ENCODE measurements at places on chromosomes 16 and 17.

DNA sequence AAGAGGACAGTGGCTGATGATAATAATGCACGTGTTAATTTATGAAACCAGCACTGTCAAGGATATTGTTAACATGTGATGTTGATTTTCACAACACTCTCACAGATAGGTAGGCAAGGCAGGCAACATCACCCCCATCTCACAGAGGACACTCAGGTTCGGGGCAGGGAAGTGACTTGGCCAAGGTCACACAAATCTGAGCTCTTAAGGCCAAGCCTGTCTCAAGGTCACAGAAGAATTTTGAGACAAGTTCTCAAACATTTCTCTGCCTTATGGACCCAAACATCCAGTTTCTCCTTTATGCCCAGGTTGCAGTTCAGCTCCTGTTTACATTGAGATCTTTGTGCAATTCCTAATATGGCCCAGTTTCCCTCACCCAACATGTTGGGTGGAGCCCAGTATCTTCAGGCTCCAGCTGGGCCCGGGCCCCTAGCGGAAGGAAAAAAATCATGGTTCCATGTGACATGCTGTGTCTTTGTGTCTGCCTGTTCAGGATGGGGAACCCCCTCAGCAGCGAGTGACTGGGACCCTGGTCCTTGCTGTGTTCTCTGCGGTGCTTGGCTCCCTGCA lies 1.3 kb downstream of the SLC2A4 start:
- no peak for DNase-seq

- peak; percentile 93 for DNase-seq
Measured at GRCh38 chr17:76278952-76279741, 14.0 kb downstream of the UBALD2 start.

- no peak for DNase-seq
Measured at GRCh38 chr17:62804025-62804424, 4.1 kb downstream of the MARCHF10 start.

DNA sequence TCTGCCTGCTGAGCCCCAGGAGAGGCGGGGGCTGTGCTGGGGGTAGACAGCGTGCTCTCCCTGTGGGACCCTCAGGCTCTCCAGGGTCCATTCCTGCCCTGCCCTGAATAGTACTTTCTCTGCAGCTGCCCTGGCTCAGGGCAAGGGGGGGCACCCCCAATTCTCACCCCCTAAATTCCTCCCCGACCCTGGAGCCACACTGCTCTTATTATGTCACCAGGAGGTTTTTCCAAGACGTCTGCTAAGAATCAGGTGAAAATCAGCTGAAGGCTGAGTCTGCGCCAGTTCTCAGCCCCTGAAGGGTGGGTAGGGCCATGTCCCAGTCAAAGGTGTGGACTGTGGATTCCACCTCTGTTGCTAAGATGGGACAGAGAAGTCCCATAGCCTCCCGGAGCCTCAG lies 49.9 kb upstream of the MAP3K14 start:
- DNase-seq, result no peak

DNA sequence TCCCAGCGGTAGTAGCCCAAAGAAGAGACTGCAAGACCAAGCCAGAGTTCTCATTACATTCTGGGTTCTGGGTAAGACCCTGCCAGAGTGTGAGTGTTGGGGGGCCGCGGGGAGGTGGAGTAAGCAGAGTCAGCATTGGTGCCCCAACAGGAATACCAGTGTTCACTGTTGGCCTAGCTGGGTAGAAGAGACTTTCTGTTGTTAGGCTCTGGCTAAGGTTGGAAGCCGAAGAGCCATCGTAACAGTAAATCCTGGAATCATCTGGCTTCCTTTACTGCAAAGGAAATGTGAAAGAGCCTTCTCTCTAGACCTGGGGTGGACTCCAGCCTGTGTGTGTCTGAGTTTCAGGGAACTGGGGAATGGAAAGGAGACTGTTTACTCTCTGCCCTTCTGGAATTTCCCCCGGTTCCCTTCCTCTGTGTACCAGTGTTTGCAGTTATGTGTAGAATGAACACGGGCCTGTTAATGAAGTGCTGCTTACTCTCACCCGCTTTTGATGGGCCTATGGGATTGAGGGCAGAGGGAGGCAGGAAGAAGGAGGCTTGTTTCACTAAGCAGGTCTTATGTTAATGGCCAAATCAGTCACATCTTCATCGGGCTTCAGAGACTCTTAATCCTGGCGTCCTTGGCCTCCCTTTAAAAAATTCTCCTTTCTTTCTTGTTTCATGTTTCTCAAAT lies 68.5 kb downstream of the WWP2 start:
- peak; percentile 2 for DNase-seq

DNA sequence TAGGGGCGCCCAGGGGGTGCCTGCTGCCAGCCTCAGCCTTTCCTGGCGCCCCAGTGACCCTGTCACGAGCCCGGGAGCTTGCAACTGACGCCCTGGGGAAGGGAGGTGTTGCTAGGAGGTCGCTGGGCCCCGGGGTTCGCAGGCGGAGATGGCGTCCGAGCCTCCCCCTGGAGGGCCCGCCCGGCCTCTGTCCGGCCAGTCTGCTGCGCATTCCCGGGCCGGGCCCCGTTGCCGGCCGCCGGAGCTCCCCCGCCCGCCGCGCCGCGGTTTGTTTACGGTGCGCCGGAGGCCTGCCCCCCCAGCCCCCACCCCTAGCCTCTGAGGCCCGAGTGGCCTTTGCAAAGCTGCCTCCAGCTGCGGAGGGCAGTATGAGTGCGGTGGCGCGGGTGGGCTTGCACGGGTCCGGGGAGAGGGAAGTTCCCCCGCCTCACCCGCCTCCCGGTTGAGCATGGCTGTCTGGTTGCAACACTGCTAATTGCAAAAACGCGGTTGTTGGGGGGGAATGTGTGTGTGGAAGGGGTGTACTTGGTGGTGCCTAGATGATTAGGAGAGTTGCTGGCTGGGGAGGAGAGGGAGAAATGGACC lies 514 bp downstream of the THRA start:
- DNase-seq, result peak; percentile 72

- DNase-seq, result no peak
Measured at GRCh38 chr16:52773026-52773425, 226.1 kb upstream of the TOX3 start.

GRCh38 chr16:59905131-59905530 lies 1171.0 kb upstream of the GOT2 start:
- DNase-seq, result no peak

GRCh38 chr17:45256114-45256966 lies 5.6 kb downstream of the SPATA32 start:
- no peak for DNase-seq

GRCh38 chr17:75763613-75764416 lies 1.2 kb downstream of the GALK1 start:
- DNase-seq, result no peak

GRCh38 chr16:27778926-27779570 lies 229.1 kb downstream of the KATNIP start:
- DNase-seq, result no peak

DNA sequence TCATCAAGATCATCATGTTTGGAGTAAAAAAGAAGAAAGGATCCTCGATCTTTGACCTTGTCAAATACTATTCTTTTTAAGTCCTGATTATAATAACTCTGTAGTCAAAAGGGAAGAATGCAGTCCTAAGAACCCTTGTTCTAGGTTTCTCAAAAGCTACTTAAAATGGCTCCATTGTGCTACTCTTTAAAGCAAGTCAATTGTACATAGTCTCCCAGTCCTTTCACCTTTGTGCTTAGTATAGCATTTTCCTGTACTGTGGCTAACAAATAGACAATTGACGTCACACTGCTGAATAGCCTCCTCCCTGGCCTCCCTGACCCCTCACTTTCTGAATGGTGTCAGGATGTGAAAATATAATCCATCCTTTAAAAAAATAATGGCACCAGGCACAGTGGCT lies 172.9 kb downstream of the AATF start:
- no peak for DNase-seq

DNA sequence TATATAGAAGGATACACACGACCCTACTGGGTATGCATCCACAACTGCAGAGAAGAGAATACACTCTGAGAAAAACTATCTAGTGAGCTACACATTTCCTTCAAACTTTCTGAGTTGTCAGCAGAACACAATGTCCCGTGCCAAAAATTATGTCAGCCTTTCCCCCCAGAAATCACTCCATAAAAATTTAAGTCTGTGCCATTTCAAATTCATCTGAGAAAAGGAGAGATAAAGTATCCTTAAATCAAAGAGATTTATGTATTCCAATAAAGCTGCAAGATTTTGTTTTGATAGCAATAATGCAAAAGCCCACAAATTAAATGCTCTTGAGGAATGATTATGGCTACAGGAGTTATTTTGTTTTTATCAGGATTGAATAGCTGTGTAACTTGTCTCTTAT lies 760.1 kb downstream of the CDH11 start:
- no peak for DNase-seq

DNA sequence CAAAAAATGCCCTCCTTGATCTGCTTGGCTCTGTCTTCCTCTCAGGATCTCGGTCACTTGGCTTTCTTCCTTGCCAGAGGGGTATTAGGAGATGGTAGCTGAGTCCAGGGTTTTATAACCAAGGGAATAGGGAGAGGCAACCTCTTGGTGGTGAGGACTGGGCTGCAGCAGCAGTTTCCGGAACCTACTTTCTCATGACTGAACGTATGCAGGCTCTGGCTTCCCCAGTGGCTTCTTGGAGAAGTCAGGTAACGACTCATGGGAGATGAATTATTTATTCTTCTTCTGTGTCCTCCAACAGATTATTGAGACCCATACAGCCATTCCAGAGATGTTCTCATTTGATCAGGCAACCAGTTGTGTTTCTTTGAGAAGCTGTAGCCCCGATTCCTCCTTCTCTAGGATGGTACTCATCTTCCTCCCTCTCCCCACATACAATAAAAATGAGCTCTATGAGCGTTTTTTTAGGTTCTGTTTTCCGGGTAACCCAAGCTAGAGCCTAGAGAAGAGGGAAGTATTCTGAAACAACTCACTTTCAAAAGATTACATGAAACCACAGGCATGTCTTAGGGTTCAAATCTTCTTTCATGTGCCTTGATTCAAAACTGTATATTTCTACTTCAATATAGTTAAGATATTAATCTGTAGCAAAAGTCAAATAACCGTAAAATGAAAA lies 22.3 kb upstream of the DHX40 start:
- DNase-seq, result no peak

- DNase-seq, result peak; percentile 50
Measured at GRCh38 chr17:31726980-31727427, 132.0 kb downstream of the COPRS start.

GRCh38 chr16:87836844-87837581 lies 32.3 kb downstream of the SLC7A5 start:
- no peak for DNase-seq

- DNase-seq, result no peak
Measured at GRCh38 chr17:27230996-27231395, 62.9 kb upstream of the WSB1 start.

- DNase-seq, result peak; percentile 89
Measured at GRCh38 chr16:67563708-67564468, 1.6 kb downstream of the CTCF start.

DNA sequence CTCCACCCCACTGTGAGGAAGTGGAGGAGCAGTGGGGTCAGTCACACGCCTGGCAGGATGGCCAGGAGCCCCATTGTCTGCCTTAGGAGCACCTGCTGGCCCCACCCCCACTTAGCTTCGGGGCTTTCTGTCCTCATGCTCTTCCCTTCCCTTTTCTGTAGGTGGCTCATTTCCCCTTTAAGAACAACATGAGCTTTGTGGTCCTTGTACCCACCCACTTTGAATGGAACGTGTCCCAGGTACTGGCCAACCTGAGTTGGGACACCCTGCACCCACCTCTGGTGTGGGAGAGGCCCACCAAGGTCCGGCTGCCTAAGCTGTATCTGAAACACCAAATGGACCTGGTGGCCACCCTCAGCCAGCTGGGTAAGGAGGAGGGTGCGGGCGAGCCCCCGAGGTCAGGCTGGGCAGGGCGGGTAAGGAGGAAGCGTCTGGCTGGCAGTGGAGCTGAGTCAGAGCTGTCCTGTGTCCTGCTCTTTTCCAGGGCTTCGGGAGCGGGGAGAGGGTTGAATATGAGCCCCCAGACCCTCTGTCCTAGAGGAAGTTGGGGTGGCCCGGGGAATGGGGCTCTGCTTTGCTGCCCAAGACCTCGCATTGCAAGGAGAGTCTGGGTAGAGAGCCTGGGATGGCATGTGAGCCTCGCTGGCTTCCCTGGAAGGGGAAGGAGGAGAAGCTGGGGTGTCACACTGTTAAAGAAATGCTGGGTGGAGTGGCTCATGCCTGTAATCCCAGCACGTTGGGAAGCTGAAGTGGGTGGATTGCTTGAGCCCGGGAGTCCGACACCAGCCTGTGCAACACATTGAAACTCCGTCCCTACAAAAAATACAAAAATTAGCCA lies 9.2 kb upstream of the SERPINF1 start:
- no peak for DNase-seq

DNA sequence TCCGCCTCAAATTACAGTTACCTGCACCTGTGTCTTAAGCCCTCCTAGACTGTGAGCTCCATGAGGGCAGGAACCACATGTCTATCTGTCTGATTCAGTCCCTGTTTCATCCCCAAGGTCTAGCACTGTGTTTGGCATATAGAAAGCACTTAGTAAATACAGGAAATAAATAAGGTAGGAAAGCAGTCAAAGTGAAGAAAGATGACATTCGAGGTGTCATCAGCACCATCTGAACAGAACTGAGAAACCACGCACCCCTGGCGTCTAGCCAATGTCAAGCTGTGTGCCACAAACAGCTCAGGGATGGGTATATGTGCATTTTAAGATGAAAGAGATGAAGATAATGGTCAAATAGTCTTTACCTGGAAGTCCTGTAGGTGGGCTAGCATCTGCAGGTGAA lies 79.6 kb upstream of the ATP2A3 start:
- no peak for DNase-seq

GRCh38 chr16:71357681-71358080 lies 842 bp upstream of the CALB2 start:
- DNase-seq, result peak; percentile 5

DNA sequence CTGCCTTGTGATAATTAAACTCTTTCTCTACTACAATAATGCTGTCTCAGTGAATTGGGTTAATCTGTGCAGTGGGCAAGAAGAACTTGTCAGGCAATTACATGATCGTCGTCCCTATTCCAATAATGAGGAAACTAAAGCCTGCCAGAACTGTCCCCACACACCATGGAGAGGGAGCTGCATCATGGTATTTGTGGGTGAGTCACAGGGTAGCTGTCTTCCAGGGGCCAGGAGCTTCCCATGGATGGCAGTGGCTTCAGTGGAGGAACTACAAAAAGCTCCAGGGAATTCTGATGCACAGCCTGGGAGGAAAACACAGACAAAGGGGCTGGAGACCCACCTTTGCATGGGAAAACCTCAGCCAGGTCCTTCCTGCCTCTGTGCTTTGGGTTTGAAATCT lies 83.3 kb upstream of the C16orf82 start:
- DNase-seq, result no peak

- DNase-seq, result no peak
Measured at GRCh38 chr17:74119049-74119580, 84.4 kb upstream of the RPL38 start.

All from adipocyte (in vitro differentiated cells).